ENCODE measurements at places on chromosomes 2 and 18. TPM values are rescaled to one million over a fixed set of nuclear protein-coding genes. Genes with fewer than 3 reads are reported as not detected.

DNA sequence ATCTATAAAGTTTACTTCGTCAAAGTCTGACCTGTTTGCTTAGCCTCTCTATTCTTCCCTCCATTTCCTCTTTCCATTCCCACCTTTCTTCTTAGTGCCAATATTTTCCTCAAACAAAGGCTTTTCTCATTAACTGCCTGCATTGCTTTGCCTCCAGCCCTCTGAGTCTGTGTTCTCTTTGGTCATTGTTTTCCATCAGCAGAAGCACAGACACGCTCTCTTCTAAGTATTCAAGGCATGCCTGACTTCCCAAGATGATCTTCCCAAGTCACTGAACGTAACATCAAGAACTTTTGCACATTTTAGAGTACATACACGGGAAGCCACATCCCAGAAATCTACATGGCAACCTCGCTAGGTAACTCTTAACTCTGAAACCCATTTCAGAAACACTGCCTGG lies 32.6 kb upstream of the ANXA4 start:
- no peak for DNase-seq

DNA sequence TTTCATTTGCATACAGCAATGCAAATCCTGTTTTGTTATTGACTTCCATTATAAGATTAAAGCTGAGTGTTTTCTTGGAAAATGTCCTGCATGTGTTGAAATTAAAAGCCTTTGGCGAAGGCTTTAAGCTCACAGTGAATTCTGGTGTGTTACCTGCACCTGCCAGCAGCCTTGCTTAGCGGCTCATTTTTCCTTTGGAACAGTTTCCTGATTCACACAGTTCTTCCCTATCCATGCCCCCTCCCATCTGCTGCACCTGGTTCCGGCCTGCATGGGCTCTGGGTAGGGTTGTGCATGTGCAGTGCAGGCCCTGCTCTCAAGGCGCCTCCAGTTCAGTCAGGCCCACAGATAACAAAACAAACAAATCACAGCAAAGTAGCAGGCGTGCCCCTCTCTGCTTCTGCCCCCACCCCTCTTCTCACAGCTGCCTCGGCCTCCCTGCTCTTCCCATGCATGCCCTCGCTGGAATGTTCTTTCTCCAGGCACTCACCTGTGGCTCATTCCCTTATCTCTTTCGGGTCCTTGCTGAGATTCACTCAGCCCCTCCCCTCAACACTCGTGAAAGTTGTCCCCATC lies 15.8 kb downstream of the MTCL1 start:
- no peak for DNase-seq

GRCh38 chr2:38438133-38438882 lies 61.2 kb upstream of the ATL2 start:
- no peak for DNase-seq

DNA sequence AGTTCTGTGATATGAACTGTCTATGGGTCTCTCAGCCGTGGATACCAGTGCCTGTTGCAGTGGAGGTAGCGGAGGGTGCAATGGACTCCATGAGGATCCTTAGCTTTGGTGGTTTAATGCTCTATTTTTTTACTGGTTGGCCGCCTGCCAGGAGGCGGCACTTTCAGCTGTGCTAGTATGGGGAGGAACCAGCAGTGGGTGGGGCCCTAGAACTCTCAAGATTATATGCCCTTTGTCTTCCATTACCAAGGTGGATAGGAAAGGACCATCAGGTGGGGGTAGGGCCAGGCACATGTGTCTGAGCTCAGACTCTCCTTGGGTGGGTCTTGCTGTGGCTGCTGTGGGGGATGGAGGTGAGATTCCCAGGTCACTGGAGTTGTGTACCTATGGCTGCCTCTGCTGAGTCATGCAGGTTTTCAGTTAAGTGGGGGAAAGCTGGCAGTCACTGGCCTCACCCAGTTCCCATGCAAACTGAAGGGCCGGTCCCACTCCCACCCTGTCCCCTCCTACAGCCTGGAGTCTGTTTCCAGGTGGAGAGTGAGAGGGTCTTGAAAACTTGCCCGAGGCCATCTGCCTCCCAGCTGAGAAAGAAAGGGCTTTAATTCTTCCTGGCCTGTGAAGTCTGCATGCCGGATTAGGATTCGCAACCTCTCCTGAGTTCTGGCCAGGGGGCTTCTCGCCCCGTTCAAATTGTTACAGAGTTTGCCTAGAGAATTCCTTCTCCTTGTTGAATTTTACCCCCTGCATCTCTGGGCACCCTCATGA lies 14.5 kb downstream of the KCNS3 start:
- no peak for DNase-seq

DNA sequence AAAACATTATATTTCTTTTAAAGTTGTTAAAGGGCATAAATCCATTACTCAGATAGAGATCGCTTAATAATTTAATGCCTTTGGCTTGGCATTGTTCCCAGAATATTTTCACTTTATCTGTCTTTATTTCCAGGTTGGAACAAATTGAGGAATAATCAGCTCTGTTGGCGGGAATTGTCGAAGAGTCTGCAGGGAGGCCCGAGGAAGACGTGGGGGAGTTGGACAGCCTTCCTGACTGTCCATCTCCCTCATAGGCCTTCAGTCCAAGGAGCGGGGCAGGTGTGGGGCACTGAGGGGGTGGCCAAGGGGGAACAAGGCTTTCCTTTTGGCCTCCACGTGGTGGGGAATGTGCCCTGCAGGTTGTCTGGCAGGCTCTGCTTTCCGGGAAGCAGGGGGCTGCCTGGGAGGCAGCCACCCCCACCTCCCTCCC lies 179.6 kb downstream of the ZBTB7C start:
- DNase-seq = no peak

- DNase-seq = peak; percentile 26
These were observed 249.0 kb downstream of the EXOC6B start for GRCh38 chr2:72576861-72577260.

GRCh38 chr2:16252891-16253290 lies 312.5 kb downstream of the MYCN start:
- no peak for DNase-seq

GRCh38 chr2:42793334-42794270 lies 1.2 kb upstream of the HAAO start:
- DNase-seq = no peak

Gene CD8B
- total RNA-seq = not detected

Gene HNMT
- 0.36 TPM for total RNA-seq

Gene CNDP1
- not detected for total RNA-seq

Gene ERFE
- total RNA-seq = 0.20 TPM

Gene SELENOI
- total RNA-seq = 28.3 TPM

Gene IL1R1
- total RNA-seq = 14.4 TPM

Gene ACAA2
- 6.3 TPM for total RNA-seq

Gene NFE2L2
- 60.6 TPM for total RNA-seq

Gene SLC23A3
- 1.5 TPM for total RNA-seq

Gene RAX
- not detected for total RNA-seq

Gene ACADL
- not detected for total RNA-seq

Gene GALR1
- total RNA-seq = not detected

Gene POTEF
- not detected for total RNA-seq

Data from HFFc6 (cell line).